ENCODE measurements at places on chromosomes 3 and 15.

DNA sequence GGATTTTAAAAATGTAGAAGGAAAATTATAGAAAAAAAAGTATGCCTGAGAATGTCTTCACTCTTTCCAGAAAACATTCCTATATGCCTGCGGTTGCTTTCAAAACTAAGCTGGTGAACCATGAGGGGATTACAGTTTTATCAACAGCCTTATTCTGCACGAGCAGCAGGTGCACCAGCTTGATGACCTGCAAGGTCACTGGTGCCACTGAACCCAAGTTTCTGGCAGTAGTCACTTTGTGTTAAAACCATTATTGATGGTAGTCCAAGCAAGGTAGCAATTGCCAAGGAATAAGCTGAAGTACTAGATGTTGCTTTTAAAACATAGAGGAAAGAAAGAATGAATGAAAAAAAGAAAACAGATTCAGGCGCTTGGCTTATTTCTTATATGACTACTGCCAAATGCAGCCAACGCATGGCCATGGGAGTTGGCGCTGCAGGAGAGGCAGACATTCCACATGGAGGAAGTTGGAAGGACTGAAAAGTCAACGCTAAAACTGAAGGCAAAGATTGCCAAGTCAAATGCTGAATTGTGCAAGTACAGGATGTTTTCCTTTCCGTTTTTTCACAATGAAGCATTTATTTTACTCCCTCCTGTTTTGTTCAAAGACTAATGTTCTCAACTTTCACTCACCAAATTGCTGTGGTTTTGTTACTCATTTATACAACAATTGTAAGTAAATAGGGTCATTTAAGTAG, 601.4 kb downstream of the CADM2 start:
- DNase-seq = no peak

- no peak for DNase-seq
Observed at GRCh38 chr3:13415236-13415986, 4.7 kb downstream of the NUP210 start.

GRCh38 chr3:196287090-196287439, 461 bp downstream of the PCYT1A start:
- DNase-seq = no peak

DNA sequence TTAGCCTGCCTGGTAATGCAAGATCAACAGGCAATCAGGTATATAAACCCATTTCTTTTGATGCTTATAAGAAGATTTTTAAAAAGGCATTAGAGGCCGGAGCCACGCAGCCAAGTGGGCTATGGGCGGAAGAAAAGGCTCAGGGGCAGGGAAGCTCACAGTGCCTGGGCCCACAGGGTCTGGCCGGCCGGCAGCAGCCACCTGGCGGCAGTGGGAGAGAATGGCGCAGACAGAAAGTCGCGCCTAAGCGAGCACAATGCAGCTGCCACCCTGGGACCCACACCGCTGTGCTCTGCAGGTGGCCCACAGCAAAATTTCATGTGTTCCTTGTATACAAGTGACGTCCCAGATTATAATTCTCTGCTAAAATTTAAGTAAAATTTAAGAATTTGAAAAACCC, 448.6 kb upstream of the RASGRP1 start:
- no peak for DNase-seq

DNA sequence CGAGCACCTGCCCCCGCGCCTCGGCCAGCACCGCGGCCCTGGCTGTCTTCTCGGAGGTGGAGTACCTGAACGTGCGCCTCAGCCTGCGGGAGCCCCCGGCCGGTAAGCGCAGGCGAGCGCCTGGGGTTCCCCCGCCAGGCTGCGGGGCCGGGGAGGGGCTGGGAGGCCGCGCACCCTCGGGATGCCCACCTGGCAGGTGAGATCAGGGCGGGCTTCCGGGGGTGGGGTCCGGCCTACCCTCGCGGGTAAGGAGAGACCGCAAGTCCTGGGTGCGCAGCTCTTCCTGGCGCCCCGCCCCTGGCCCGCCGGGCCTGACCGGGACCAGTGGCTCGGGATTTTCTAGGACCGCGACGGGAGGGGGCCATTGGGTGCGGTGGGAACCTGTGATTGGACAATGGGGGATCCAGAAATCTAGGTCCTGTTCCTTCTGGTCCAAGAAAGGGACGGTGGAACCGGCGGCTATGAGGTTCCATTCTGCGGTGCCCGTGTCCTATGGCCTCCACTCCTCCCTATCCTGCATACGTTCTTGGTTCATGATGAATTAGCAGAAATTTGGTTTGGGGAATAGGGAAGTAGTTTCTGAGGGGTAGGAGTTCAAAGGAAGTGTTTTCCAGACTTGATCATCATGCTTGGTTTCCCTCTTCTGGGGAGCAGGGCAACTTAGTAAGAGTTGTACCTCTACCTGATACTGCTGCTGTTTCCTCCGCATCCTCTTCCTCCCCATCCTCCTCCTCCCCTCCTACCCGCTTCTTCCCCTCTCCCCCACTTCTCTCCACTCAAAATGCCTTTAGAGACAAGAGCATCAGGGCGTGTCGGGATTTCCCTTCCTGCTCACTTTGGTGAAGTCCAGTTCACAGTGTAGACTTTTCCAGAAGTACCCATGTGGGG, 808 bp downstream of the ARRDC4 start:
- no peak for DNase-seq

- no peak for DNase-seq
Observed at GRCh38 chr3:38507120-38507519, 11.0 kb downstream of the EXOG start.

DNA sequence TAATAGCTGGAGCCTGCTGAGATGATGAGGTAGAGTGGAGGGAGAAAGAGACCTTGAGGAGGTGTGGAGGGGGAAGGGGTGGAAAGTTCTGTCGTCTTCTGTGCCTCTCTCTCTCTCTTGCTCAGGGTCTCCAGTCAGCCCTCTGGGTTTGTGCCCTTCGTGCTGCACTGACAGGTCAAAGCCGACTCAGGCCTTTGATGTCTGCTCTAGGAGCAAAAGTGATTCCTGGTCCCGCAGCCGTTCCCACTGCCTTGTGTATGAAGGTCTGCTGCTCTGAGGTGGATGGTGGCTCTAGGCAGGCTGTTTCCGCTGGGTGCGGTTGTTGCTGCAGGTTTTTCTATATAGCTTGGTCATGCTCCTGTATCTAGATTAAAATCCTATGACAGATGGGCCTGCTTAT, 89.4 kb downstream of the IGF1R start:
- DNase-seq = no peak
